ENCODE measurements at places on chromosomes 3 and 15.

DNA sequence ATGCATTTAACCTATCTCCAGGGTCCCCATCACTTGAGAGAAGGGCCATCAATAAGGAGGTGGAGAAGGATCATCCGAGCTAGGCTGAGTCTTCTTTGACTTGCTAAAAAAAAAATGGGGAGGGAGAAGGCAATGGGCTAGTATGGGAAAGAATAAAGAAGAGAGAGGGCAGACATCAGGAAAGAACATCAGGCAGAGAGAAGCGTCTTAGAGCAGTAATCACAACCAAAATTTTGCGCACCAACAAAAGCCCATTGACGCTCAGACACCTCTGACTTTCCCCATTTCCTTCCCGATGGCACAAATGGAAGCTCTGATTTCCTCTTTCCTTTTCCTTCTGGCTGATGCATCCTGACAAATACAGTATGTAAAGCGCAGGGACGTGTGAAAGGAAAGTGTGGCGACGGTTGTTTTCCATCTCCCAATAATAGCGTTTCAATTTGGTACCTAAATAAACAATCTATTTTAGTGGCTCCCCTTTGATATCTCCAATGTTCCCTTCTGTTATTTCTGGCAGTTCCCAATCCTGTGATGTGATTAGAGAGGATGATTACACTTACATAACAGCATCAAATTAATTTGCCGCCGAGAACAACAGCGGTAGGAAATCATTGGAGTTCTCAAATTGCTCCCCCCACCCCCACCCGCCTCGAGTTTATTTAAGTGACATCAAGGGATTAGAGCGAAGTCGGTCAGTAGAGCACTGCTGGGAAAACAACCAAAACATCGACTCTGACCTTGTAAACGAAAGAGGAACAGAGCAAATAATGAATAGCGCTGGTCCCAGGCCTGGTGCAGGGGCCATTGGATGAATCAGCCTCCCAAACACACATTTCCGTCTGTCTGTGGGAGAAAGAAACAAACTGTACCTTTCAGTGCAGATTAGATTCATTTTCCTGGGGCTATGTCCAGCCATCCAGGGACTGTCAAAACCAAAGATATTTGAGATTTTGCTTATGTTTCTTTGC, 273.3 kb upstream of the ICE2 start:
- no peak for ATAC-seq

DNA sequence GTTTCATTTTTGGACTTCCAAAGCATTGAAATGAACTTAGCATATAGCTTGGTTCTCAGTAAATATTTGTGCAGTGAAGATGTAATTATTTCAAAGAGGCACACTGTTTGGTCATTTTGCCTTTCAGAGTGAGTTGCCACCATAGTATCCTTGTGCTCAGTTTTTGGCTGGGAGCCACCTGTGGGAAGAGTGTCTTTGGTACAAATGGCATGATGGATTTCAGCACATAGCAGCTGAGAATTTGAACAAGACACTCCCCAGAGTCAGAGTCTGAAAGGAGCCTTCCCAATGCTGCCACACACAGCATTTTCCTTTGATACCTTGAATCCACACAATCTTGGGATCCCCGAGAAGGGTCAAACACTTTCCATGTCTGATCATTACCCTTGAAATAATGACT, 897.2 kb upstream of the ARPP21 start:
- ATAC-seq: no peak

DNA sequence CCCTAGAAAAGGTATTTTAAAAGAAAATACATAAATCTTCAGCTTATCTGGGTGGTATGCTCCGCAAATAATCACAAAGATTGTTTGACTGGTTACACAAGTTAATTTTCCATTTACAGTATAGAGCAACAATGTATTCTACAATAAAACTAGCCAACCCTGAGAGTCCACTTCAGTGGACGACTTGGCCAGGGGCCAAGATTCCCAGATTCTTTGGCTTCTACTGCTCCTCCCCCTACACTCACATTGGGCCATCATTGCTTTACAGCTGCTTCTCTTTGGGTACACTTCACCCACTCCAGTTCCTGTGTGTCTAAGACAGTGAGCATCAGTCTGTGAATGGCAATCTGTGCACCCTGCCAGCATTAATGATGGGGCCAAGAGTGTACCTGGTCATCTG, 17.2 kb upstream of the PRICKLE2 start:
- ATAC-seq: no peak

DNA sequence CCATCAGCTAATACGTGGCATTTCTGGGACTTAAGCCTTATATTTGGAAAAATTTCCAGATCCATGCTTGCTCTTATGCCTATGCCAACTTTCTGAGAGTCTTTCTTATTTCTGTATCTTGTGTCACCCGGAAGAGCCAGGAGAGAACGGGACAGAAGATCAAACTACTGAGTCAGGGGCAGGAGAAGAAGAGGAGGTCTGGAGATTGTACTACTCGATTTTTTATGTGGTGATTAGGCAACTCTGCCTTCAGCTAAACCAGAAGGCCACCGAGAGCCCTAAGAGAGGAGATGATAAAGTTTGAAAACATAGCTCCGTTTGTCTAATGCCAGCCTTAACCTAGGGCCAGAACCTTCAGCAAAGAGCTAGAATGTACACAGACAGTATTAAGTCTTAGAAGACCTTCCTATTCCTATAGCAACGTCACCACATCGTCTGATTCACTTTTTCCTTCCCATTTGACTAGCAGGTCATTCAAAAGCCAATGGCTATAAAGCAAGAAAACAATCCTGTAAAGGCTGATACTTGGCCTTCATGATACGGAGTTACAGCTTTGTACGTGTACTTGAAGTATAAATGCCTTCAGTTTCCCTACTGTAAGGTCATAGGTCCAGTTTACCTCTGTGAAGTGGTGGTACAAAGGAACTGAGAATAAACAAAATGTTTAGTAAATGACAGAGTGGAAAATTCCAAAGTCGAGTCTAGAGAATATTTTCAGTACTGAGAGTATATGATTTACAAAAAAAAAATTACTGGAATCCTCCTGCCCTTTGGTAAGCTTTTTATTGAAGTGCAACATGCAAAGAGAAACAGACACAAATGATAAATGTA, 96.1 kb upstream of the ICE2 start:
- peak; percentile 61 for ATAC-seq

- ATAC-seq: peak; percentile 73
Measured at GRCh38 chr3:127628788-127629466, at the start of gene PODXL2. TSS of gene PODXL2 (plus strand) at chr3:127629185. CDS start at chr3:127629220, 35 bp downstream.

DNA sequence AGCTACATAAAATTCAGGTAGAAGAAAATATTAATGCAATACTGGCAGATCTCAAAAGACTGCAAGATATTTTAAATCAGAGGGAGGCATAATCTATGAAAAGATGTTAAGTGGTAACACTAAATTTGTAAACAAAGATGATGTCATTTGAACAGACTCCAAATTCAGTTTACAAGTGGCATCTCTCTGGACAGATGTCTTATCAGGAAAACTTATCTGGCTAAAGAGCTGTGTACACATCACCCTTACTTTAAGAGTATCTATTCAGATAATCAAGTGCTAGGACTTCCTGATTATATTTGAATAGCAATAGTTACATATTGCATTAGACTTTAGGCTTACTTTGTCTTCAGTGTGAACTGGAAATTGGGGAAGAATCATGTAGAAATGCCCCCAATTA, 231.5 kb downstream of the WDR72 start:
- ATAC-seq: no peak

DNA sequence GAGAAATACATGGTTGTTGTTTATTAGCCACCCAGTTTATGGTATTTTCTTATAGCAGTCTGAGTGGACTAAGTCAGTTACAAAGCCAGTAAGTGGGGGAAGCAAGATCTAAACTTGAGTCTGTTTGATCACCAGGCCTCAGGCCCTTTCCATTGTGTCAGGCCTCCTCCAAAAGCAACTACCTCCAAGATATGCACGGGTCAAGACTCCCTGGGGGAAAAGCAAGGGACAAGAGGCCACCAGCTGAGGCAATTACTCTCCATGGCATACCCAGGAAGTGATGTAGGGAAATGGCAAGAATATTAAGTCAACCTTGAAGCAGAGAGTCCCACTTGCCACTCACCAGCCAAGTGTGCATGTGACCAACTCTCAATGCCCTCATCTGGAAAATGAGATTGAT, 28.6 kb upstream of the SRGAP3 start:
- no peak for ATAC-seq

- no peak for ATAC-seq
Measured at GRCh38 chr3:23508464-23508863, 297.3 kb upstream of the UBE2E1 start.

DNA sequence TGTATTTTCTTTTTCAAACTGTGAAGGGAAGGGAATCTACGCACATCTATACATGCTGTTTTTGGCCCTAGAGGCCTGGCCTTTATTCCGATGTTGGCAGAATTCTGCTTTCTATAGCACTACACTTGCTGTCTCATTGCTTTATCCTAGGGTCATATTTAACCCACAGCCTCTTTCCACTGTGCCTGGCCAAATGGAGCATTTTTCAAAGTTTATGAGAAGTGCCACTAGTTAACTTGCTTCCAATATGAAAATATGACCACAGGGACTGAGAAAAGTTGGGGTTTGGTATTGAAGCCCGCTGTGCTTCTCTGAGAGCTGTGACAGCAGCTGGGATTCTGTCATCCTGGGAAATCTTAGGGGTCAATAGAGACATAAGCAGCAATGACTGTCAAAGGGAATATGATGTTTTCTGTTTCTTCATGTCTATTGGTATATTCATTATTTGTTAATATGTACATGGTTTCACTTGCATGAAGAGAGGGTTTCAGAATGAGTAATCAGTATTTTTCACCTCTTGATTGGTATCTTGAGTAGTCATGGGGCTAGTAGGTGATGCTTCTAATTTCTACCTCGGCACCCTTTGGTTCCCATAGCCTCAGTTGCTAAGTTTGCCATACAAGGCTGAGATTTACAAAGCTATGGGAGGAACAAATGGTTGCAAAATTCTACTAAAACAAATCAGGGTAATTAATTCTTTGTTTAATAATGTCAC, 275.8 kb upstream of the RBMS3 start:
- no peak for ATAC-seq

DNA sequence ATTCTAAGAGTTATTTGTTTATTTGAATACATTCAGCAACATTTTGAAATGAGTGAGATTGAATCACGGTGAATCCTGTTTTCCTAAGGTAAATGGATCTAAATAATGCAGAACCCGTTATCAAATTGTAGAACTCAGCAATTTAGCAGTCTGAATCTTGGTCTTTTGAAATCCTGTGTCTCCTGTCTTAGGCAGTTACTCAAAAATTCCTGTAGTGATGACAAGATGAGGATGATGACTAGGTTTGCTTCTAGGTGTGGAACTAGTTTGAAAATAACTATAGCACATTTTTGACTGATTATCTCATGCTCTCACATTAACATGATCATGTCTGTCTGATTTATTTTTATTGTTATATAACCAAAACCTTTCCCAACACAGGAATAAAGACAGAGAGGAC, 115.0 kb downstream of the RAP2B start:
- no peak for ATAC-seq

DNA sequence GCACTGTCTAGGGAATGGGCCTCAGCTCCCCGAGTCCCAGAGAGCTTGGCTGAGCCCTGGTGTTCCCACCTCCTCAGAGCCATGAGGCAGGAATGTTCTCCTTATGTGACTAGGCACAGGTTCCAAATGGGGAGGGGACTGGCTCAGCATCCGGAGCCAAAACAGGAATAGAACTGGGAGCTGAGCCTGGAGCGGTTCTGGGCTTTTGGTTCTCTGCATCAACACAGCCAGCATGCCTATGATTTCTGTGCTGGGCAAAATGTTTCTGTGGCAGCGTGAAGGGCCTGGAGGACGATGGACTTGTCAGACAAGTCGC, at the start of gene FAM131A:
FAM131A (plus strand) TSS at position 202 of the 316 bp plus-strand sequence; CDS start at position 233, 31 bp downstream.
- ATAC-seq: no peak
